ENCODE measurements at places on chromosomes 1 and 21.
A peak's percentile ranks its signal among the peaks of the same experiment; 100 is the strongest.

- no peak for DNase-seq
These were observed 11.4 kb downstream of the MAGI3 start for GRCh38 chr1:113401728-113402127.

DNA sequence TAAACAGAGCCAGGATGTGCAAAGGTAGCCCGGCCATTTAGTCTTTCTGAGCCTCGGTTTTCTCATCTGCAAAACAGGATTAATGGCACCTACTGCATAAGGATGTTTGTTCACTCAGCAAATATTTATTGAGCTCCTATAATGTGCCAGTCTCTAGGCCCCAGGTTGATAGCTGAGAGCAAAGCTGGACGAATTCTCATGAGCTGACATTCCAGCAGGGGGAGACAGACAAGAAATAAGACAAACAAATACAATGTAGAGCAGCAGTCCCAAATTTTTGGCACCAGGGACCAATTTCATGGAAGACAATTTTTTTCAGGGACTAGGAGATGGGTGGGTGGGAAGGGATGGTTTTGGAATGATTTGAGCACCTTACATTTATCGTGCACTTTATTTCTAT, 74.3 kb upstream of the PAX7 start:
- peak; percentile 26 for DNase-seq

DNA sequence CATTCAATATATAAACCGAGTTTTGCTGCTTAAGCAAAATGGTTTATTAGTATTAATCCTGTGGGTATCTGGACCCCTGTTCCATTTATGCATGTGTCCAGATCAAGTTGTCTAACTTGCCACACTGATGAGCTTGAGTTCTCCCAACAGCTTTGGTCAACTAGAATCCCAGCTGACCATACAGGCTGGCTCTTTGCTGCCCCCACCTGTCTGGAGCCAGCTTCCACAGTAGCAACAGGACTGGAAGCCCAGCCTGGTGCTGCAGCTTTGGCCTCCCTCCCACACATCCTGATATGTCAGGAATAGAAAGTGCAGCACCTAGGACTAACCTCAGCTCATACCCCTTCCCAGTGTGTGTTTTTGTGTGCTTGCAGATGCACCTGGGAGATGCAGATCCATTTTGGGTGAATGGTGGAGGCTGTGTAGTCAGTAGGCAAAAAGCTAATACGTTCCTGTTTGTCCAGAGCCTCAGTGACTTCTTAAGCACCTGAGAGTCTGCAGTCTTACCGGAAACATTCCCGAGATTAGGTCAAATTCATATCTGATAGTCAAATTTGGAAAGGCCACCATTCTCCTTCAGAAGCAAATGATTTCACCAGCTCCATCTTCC, 40.9 kb upstream of the BEND5 start:
- DNase-seq = peak; percentile 79

DNA sequence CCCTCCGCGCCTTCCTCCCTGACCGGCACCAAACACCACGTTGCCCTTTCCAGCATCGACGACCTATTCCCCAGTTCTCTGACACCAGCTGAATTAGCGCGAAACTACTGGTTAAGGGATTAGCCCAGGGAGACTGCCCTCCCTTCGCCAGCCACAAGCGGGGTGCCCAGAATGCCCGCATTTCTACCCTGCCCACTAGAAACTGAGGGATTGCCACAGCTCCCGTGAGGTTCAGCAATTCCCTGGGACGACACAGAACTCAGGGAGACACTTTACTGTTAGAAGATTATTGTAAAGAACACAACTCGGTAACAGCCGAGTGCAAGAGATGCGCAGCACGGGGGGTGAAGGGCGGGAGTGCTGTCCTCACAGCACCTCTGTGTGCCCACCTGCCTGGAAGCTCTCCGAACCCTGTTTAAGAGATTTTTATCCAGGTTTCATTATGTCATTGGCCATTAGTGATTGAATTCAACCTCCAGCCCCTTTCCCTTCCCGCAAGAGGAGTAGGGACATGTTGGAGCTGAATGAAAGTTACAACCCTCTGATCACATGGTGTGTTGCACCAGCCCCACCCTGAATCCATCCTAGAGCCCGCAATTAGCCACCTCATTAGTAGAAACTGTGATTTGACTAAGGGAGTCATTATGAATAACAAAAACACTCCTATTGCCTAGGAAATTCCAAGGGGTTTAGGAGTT, 15.8 kb upstream of the RIPPLY3 start:
- no peak for DNase-seq

DNA sequence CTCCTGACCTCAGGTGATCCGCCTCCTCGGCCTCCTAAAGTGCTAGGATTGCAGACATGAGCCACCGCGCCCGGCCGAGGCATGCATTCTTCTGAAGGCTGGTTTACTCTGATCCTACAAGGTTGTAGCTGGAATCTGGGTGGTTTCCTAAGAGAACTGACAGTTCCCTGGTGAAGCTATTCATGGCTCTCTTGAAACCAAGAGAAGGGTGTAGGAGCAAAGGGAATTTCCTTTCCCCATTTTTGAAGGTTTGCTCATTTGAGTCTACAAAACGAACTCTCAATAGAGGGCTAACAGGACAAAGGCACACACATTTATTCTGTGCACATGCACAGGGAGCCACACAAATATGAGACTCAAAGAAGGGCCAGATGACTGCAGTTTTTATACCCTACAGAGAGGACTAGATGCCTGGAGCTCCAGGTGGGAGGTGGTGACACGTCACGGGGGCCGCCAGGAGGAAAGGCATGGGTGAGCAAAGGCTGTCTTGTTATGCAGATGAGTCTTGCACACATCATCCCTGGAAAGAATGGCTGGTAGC, 49.5 kb upstream of the ERRFI1 start:
- DNase-seq = no peak

- DNase-seq = peak; percentile 4
These were observed 333.4 kb downstream of the CHRM3 start for GRCh38 chr1:239719642-239720258.

- DNase-seq = no peak
These were observed 36.8 kb upstream of the RPF1 start for GRCh38 chr1:84442256-84442655.

DNA sequence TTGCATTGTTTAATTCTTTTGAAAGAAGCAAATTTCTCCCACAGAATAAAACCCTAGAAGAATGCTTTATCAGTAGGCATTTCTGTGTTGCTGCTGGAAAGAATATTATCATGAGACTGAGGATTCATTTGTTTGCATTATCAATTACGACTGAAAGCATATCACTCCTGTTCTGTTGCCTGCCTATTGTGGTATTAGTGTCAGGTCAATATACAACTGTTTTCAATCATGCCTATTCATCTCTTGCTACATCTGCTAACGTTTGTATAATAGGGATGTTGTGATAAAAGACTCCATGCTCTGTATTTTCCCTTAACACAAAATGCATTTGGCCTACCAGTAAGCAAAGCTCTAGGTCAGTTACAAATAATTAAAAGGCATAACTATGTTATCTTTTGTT, 221.5 kb downstream of the PTPRC start:
- no peak for DNase-seq

GRCh38 chr1:197213193-197213592, 54.9 kb upstream of the CRB1 start:
- no peak for DNase-seq

DNA sequence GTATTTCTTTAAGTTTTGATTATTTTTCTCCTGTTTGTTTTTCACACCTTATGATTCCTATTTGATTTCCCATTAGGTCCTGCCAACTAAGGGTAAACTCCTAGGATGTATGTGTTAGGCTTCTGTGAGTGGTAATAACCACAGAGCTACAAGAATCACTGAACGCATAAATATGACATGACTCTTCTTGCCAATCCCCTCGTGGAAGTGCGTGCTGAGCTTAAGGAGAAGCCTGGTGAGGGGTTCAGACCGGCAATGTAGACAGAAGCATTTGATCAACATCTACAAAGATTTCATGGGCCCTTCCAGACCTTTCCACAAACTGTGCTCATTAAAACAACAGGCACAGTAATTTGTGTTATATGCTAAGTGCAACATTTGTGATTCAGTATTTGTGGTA, 273.8 kb upstream of the SNX7 start:
- no peak for DNase-seq

GRCh38 chr1:235073968-235074522, 54.6 kb downstream of the TOMM20 start:
- no peak for DNase-seq

DNA sequence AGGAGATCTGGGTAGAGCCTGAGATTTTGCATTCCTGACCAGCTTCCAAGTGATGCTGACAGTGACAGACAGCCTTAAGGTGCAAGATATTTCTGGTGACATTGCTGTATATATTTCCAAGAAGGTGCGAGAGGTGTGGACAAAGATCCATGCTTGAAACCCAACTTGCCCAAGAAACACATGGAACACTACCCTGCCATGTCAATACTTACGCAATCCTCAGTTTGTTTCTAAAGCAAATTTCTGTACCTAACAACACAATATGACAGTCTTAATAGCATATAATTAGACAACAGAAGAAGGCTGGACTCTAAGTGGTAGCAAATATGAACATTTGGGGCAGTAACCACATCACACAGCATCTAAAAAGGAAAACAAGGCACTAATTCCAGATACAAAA, 260.4 kb downstream of the DSCAM start:
- no peak for DNase-seq

GRCh38 chr1:235714205-235714897, 64.8 kb upstream of the GNG4 start:
- no peak for DNase-seq

GRCh38 chr1:156876281-156876680, 15.6 kb downstream of the NTRK1 start:
- peak; percentile 59 for DNase-seq

DNA sequence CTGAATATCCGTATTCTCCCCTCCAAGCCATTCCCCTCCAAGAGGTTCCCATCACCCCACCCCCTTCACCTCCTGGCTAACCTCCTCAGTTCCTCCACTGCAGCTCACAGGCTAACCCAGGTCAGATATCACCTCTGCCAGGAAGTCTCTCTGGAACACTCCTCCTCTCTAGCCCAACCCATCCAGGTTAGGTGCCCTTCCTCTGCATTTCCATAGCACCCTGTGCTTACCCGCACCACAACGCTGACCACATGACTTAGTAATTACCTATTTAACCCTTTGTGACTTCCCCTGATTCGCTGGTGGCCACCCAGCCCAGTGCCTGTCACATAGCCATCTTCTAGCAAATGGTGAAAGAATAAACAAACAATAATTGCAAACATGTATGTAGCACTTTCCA, 49.5 kb upstream of the IFFO2 start:
- DNase-seq = no peak

- no peak for DNase-seq
These were observed 124.6 kb downstream of the OLFML2B start for GRCh38 chr1:161899091-161899490.

- DNase-seq = no peak
These were observed 625.6 kb upstream of the PTBP2 start for GRCh38 chr1:96095849-96096612.

DNA sequence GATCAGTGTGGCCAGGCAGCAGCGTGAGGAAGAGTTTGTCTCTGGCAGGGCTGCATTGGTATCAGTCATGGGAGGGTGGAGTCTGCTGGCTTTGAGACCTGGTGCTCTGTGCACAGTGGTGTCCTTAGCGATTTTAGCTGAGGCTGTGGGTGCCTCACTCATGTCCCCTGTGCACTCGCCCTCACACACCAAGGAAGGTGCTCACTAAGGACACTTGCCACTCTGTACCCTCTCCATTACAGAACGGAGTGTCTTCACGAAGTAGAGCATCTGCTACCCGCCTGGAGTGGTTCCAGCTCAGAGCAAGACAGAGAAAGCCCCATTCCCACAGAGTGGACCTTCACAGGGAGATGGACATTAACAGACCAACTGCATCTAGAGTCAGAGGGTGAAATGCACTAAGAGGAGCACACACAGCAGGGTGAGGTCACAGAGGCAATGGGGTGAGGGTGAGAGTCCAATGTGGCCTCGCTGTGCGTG, 117.9 kb downstream of the MATN1 start:
- DNase-seq = no peak

GRCh38 chr1:67534627-67535065, 104.4 kb upstream of the SERBP1 start:
- DNase-seq = no peak

- DNase-seq = no peak
These were observed 2.1 kb upstream of the RAB3GAP2 start for GRCh38 chr1:220274251-220274855.

DNA sequence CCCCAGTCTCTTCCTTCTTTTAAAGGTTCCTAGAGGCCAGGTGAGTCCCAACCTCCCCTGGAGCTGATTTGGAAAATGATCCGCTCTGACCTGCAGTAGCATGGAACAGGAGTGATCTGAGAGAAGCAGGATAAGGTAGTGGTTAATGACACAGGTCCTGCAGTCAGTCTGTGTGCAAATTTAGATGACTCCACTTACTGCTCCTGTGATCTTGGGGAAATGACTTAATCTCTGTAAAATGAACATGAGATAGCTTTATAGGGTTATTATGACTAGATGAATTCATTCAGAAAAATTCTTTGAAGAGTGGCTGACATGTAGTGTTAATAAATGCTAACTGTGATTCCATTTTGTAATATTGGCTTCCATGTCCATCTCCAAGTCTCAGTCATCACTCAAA, 374.9 kb upstream of the CAMK1G start:
- no peak for DNase-seq

GRCh38 chr1:145897969-145898368, 11.9 kb downstream of the ITGA10 start:
- no peak for DNase-seq

- no peak for DNase-seq
These were observed 144.2 kb downstream of the HIVEP3 start for GRCh38 chr1:41774471-41774990.

DNA sequence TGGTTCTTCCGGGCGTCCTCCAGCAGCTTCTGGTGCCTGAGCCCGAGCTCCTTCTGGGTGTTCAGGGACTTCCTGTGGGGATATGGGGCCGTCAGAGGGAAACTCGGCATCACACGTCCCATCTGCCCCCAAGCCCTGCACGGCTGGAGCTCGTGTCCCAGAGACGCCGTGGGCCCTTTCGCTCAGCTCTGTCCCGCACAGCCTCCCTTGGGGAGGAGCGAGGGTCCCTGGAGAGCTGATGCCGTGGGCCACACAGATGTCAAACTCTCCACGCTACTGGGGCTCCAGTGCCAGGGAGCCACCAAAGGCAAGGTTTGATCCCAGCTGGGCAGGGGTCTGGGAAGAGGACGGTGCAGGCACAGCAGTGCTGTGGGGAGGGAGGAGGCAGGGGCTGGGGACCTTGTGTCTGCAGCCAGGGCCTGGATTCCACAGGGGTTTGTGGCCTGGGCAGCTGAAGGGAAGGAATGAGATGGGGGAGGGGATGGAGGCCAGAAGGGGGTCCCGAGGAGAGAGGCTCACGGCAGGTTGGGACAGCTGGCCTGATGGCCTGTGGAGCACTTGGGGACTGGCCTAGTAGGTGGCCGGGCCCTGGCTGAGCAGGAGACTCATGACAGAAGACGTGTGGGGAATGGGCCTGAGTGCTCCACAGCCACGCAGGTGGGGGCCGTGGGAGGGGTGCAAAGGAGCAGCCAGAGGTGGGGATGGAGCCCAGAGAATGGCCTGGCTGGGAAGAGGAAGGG, 30.4 kb downstream of the CFAP74 start:
- no peak for DNase-seq

GRCh38 chr1:160133990-160134770, 17.2 kb upstream of the ATP1A4 start:
- DNase-seq = no peak

All from endothelial cell (in vitro differentiated cells).